ENCODE measurements at places on chromosomes 13 and 19.

DNA sequence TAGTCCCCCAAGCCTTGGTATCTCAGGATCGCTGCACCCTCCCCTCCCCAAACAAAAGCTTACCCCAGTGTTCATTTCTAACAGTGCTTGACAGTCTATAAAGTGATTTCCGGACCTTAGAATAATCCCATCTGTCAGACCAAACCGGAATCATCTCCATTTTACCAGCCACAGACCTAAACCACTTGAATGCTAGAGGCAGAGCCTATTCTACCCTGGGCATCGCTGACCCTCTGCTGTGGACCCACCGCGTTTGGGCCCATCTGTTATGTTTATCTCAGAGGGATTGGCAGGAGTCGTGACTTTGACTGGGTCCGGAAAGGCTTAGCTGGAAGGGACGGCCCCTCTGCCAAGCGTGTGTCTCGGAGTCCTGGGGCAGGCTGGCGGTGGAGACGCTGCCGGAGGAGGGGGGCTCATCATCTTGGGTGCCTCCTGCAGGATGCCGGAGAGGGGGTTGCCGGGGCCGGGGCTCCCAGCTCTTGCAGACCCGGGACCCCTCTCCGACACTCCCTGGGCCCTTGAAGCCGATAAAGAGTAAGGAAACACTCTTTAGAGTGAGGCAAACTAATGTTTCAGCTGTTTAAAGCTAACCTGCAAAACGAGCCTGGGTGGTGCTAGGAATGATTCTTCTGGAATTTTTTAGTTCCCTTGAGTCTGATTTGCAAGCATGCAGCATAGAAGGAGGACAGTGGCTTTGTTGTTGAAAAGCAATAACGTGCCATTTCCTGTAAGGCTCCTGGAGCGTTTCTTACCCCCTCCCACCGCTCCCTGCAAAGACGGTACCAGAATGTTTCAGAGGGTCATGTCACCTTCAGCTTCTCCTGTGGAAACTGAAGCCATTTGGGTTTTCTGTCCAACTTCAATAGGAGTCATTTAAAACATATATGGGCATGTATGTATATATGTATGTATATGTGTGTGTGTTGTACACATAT lies 1.3 kb downstream of the SLC25A42 start:
- H3K27ac ChIP-seq = peak overlapping the region; percentile 83
- DNase-seq = peak; percentile 78
- H3K27me3 ChIP-seq = no peaks in the 10 kb centered on the region

GRCh38 chr13:26048741-26049140 lies 3.1 kb downstream of the SHISA2 start:
- H3K27me3 ChIP-seq = peaks cover 36% of the 10 kb centered on the region
- peaks cover 30% of the 10 kb centered on the region for H3K4me1 ChIP-seq
- H3K4me3 ChIP-seq = no peak overlapping the region
- H3K36me3 ChIP-seq = no peaks in the 10 kb centered on the region
- H3K27ac ChIP-seq = no peak overlapping the region

GRCh38 chr19:47790398-47790814 lies 11.9 kb downstream of the SELENOW start:
- no peak overlapping the region for H3K27ac ChIP-seq
- peak; percentile 94 for DNase-seq
- peaks cover 6% of the 10 kb centered on the region for H3K4me1 ChIP-seq

DNA sequence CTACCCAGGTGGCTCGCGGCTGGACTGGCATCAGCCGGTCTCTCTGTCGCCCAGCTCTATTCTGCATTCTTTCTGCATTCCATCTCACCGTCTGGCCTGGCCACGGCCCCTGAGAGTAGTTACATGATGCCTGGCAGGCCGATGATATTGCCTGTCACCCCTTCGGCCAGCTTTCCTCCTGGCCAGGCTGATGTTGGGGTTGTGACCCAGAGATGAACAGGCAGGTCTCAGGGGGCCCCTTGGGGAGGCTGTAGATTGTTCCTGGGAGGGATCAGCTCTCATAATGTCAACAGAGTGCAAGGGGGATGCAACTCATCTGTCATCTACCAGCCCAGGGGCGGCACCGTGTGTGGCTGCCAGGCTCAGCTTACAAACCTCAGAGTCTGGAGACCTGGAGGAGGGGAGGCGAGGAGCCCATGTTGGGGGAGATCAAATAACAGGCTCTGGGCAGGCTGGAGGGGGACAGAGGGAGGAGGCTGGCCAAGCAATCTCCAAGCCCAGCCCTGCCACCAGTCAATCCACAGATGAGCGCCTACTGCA lies 13.6 kb upstream of the FBXO17 start:
- no peaks in the 10 kb centered on the region for H3K4me1 ChIP-seq
- H3K27me3 ChIP-seq = peaks cover 3% of the 10 kb centered on the region
- no peaks in the 10 kb centered on the region for H3K36me3 ChIP-seq
- no peak for DNase-seq
- H3K27ac ChIP-seq = no peak overlapping the region

GRCh38 chr19:5016781-5017180 lies 47.9 kb downstream of the KDM4B start:
- peaks cover 4% of the 10 kb centered on the region for H3K4me1 ChIP-seq
- no peak overlapping the region for H3K27ac ChIP-seq
- DNase-seq = no peak
- H3K4me3 ChIP-seq = no peak overlapping the region
- H3K27me3 ChIP-seq = no peaks in the 10 kb centered on the region

GRCh38 chr13:49596221-49596620 lies 10.9 kb upstream of the RCBTB1 start:
- no peak overlapping the region for H3K27ac ChIP-seq
- no peaks in the 10 kb centered on the region for H3K4me1 ChIP-seq
- DNase-seq = no peak
- no peaks in the 10 kb centered on the region for H3K36me3 ChIP-seq
- peaks cover 3% of the 10 kb centered on the region for H3K27me3 ChIP-seq

- H3K4me1 ChIP-seq = peaks cover 11% of the 10 kb centered on the region
- H3K27ac ChIP-seq = no peak overlapping the region
- H3K4me3 ChIP-seq = no peak overlapping the region
- no peak for DNase-seq
These were observed 36.6 kb upstream of the MEDAG start for GRCh38 chr13:30869491-30869890.

GRCh38 chr13:21534760-21535159 lies 69.2 kb downstream of the MICU2 start:
- no peaks in the 10 kb centered on the region for H3K27me3 ChIP-seq
- no peak overlapping the region for H3K4me3 ChIP-seq
- H3K4me1 ChIP-seq = peaks cover 1% of the 10 kb centered on the region

DNA sequence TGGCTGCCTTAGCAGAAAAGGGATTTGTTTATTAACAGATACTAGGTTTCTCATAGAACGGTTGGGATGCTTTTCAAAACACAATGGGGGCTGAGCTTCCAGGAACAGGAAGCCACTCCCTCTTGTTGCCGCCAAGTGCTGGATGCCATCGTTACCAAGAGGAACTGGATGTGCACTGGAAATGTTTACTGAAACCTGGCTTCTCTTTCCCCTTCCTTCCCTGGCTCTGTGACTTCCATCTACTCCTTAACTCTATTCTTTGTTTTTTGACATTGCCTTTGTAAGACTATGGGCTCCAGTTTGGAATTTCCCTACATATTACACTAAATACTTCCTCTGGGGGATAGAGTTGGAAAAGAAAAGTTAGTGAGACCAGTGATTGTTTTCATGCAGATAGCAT lies 11.7 kb upstream of the KL start:
- peaks cover 9% of the 10 kb centered on the region for H3K27me3 ChIP-seq
- H3K4me1 ChIP-seq = peaks cover 2% of the 10 kb centered on the region
- H3K27ac ChIP-seq = no peak overlapping the region
- no peak for DNase-seq

GRCh38 chr13:49584771-49585182 lies 581 bp downstream of the RCBTB1 start:
- peak overlapping the region; percentile 90 for H3K4me3 ChIP-seq
- peaks cover 29% of the 10 kb centered on the region for H3K4me1 ChIP-seq
- DNase-seq = peak; percentile 67

GRCh38 chr19:16034958-16035560 lies 41.2 kb upstream of the TPM4 start:
- DNase-seq = no peak
- H3K27me3 ChIP-seq = no peaks in the 10 kb centered on the region
- H3K4me3 ChIP-seq = no peak overlapping the region

GRCh38 chr19:11674067-11674492 lies 64.7 kb downstream of the ZNF823 start:
- no peak overlapping the region for H3K4me3 ChIP-seq
- no peaks in the 10 kb centered on the region for H3K4me1 ChIP-seq
- H3K27me3 ChIP-seq = peaks cover 2% of the 10 kb centered on the region
- no peak for DNase-seq
- no peak overlapping the region for H3K27ac ChIP-seq

DNA sequence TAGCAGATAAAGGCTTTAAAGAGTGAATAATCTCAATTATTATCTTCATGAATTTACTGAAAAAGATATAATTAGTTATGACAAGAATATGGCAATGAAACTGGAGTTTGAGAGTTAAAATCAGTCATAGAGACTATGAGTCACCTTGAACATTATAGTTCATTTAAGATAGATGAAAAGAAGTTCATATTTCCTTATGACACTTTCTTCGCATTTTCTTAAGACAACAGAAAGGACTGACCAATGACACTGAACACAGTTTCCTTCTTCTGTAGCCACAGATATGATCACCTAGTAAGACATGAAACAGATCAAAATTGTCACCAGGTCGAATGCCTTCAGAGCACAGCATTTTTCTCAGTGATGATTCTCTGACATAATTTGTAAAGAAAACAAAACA lies 202.1 kb downstream of the KLF12 start:
- peak overlapping the region; percentile 65 for H3K27ac ChIP-seq
- H3K4me1 ChIP-seq = peaks cover 23% of the 10 kb centered on the region
- peaks cover 11% of the 10 kb centered on the region for H3K36me3 ChIP-seq
- DNase-seq = no peak

- H3K4me1 ChIP-seq = no peaks in the 10 kb centered on the region
- no peaks in the 10 kb centered on the region for H3K27me3 ChIP-seq
- H3K27ac ChIP-seq = no peak overlapping the region
- no peak overlapping the region for H3K4me3 ChIP-seq
- DNase-seq = no peak
- no peaks in the 10 kb centered on the region for H3K36me3 ChIP-seq
These were observed 245.0 kb downstream of the MTUS2 start for GRCh38 chr13:29065142-29065541.

DNA sequence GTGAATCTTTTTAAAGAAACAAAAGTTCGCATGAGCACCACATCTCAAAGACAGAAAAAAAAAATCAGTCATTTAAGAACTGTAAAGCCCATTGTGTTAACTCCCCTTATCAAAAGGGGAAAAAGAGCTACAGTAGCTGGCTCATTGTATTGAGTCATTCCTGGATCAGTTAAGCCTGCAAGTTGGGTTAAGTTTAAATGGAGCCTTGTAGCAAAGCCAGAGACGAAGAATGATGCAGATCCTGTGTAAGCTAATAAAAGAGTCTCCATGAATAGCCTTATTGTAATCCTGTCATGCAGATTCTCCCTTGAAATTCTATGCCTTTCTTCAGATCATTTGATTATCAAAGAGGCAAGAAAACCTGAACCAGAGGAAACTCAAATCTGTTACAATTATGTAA lies 83.8 kb downstream of the CRYL1 start:
- H3K36me3 ChIP-seq = peaks cover 3% of the 10 kb centered on the region
- no peak overlapping the region for H3K27ac ChIP-seq
- DNase-seq = peak; percentile 20
- H3K4me3 ChIP-seq = no peak overlapping the region

- peaks cover 18% of the 10 kb centered on the region for H3K4me1 ChIP-seq
- H3K36me3 ChIP-seq = no peaks in the 10 kb centered on the region
- DNase-seq = no peak
- peaks cover 2% of the 10 kb centered on the region for H3K27me3 ChIP-seq
These were observed at the start of gene SMIM24 for GRCh38 chr19:3480383-3481091. SMIM24 (minus strand) TSS chr19:3480525; CDS start chr19:3480463, 62 bp downstream.

DNA sequence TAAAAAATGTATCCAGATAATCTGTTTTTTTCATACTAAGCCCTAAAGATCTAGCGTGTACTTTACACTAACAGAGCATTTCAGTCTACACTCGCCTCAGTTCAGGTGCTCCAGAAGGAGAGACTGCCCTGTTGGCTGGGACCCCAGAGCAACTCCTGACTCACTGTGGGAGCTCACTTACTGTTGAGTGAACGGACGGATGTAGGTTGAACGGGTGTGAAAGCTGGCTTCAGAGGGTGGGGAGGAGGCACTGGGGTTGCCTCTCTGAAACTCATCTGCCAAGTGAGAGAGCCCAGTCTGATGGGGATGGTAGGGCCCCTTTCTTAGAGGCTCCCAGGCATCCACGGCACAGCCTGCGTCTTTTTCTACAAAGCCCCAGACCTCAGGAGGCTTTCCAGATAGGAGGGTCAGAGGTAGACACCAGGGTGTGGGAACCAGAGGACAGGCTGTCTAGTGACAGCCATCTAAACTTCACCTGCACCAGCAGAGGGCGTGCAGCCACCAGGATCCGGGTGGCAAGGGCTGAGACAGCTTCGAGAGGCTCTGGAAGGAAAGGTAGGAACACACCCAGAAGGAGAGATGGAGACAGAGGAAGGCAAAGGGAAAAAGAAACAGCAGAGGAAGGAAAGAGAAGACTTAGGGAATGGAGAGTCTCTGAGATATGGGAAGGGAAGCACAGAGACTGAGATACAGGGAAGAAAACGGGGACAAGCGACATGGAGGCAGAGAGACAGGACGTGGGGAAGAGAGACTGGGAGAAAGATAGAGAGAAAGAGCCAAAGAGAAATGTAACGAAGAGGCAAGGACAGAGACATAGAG lies 3.7 kb downstream of the KASH5 start:
- peaks cover 5% of the 10 kb centered on the region for H3K27me3 ChIP-seq
- H3K4me1 ChIP-seq = peaks cover 9% of the 10 kb centered on the region
- H3K27ac ChIP-seq = no peak overlapping the region
- DNase-seq = peak; percentile 94
- no peak overlapping the region for H3K4me3 ChIP-seq
- peaks cover 2% of the 10 kb centered on the region for H3K36me3 ChIP-seq

DNA sequence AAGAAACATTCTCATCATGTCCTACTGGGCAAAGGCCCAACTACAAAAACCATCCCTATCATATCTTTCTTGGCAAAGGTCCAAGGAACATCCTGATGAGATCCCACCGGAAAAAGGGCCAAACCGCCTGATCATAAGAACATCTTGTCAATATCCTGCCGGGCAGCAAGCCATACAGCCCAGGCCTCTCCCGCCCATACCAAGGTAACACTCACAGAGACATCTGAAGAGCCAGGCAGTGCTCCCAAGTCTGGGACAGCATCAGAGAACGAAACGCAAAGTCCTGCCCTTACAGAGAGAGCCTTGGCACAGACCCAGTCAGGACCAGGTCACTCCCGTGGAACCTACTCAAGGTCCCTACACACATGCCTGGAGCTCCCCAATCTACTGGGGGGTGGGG lies 18.5 kb upstream of the ZNF331 start:
- H3K27me3 ChIP-seq = no peaks in the 10 kb centered on the region
- H3K4me3 ChIP-seq = no peak overlapping the region
- no peak overlapping the region for H3K27ac ChIP-seq
- DNase-seq = no peak
- peaks cover 25% of the 10 kb centered on the region for H3K36me3 ChIP-seq

GRCh38 chr19:18778076-18778389 lies 13.1 kb downstream of the COMP start:
- H3K27ac ChIP-seq = no peak overlapping the region
- DNase-seq = no peak
- no peak overlapping the region for H3K4me3 ChIP-seq
- H3K36me3 ChIP-seq = no peaks in the 10 kb centered on the region
- no peaks in the 10 kb centered on the region for H3K27me3 ChIP-seq

Data from activated CD4-positive, alpha-beta T cell treated with anti-CD3 and anti-CD28 coated beads, Interleukin-2, amount 10 ng/mL, durations not matched to agents 24 days and 14 days (primary cell).